T-helper 1 cell treated with Interleukin-12 subunit alpha and Interleukin-12 subunit beta and Interleukin-4 antibody, amounts not matched to agents 30 ng/mL and 1 ng/mL, for 36 hours (primary cell): ENCODE measurements at places on chromosomes 4 and X. TPM values are rescaled to one million over a fixed set of nuclear protein-coding genes. Genes with fewer than 3 reads are reported as not detected.

Gene AADAT
- not detected in 2 replicates for total RNA-seq

Gene FAM184B
- not detected in 2 replicates for total RNA-seq

Gene IL1RAPL1
- total RNA-seq: not detected in 2 replicates

Gene SMPX
- total RNA-seq: not detected in 2 replicates

Gene FAM9C
- 0.05 TPM in 1 of 2 replicates, not detected in the other for total RNA-seq

Gene ARHGAP24
- not detected in 2 replicates for total RNA-seq

Gene GYPE
- not detected in 2 replicates for total RNA-seq
